ENCODE measurements at places on chromosomes 5 and 9.

DNA sequence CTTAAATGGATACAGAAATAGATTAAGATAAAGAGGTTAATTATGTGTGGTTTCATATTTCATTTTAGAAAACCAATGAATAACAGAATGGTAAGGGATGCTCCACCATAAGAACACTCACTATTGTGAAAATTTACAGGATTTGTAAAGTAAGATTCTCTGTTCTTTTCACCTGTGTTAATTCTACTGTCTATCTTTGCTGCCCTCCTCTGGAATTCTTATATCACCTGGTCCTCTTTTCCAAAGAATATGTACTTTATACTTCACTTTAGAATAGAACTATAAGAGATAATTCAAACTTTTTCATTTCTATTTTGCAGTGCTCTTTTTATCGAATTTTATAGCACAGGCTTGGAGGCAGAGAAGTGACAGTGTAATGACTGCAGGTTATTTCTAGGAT lies 213.4 kb downstream of the LURAP1L start:
- DNase-seq = no peak

DNA sequence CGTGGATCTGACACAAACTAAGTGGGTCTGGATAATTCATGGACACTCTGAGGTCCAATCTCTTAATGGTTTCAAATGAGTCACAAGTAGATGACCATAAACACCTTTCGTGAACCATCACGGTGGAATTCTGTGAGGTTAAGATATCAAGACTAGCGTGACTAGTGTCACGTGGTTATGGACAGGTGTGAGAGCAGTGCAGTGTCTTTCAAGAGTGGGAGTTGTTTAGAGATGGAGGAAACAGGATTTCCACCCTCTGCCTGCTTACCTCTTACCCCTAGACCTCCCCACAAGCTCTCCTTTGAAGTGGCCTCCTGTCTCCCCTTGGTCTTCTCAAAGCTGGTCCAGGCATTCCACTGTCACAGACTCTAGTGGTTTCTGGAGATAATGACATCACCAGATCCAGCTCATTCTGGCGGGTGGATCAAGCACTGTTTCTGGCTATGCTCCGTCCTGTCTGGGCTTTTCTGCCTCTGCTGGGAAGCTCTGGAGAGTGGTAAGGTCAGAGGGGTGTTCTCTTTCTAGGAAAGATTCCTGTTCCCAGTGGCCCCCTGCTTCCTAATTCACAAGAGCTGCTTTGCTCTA lies 20.0 kb upstream of the ZNF782 start:
- DNase-seq = no peak

DNA sequence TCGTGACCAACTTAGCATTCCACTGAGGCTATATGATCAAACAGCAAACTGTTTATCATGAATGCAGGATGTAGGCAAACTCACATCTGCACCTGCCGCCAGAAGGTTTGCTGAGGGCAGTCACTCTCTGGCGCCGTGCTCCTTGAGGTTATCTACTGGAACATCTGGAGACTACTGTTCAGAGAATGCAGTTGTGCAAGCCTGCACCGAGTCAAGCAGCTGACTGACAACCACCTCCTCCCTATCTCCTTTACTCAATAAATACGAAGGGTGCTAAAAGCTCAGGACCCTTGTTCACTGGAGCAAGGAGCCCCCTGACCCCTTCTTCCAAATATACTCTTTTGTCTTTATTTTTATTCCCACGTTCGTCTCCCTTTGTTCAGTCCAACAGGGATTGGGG lies 27.1 kb downstream of the CCDC125 start:
- no peak for DNase-seq

- DNase-seq = no peak
Measured at GRCh38 chr9:90029996-90030395, 425.2 kb downstream of the GADD45G start.
